ENCODE measurements at places on chromosomes 2 and 18.
A peak's percentile ranks its signal among the peaks of the same experiment; 100 is the strongest.

DNA sequence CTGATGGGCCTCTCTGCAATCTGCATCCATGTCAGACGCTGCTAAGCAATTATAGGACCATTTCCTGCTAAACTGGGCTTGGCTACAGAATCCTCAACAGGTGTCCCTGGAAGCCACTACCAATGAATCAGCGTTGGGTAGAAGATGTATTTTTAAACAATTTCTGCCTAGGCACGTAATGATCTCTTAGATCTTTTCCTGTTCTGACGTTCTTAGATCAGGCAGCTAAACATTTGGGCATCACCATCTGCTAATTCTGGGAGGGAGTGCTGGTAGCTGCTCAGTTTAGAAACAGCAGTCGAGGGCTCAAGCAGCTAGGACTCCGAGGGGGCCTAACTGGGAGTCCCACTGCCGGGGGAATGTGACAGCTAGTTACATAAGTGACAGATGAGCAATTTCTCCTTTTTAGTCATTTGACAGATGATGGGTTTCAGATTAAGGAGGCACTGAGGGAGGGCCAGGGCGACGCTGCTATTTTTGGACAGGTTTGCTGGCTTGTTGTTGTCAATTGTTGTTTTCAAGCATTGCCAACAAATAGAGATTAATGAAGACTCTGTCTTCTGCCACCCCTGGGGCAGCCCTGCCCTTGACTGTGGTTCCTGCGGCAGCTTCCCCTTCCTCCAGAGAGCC lies 92.7 kb downstream of the MRO start:
- peaks cover 52% of the 10 kb centered on the region for H3K4me1 ChIP-seq
- H3K27me3 ChIP-seq = no peaks in the 10 kb centered on the region
- no peak for DNase-seq
- H3K27ac ChIP-seq = peak overlapping the region; percentile 73

- peaks cover 46% of the 10 kb centered on the region for H3K27me3 ChIP-seq
- DNase-seq = no peak
- H3K4me3 ChIP-seq = peak overlapping the region; percentile 16
- H3K36me3 ChIP-seq = no peaks in the 10 kb centered on the region
Observed at GRCh38 chr2:241036964-241037421, 38.6 kb downstream of the SNED1 start.

DNA sequence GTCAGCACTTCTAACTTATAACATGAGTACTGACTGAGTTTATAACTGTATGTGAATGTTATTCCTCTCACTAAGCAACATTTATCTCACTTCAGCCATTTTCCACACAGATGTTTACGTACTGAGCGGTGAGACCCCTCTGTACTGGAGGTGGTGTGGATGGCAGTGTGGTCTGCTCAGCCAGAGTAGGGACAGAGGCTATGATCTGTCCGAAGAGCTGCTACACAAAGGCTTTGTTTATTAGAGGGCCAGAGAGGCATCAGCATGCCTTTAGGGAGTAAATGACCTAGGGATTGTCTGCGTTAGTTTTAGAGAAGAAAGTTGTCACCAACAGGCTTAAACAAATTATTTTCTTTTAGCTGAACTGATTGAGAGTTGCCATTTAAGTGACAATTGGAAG lies 23.2 kb upstream of the TACR1 start:
- DNase-seq = no peak
- no peaks in the 10 kb centered on the region for H3K27me3 ChIP-seq
- no peaks in the 10 kb centered on the region for H3K4me1 ChIP-seq
- H3K27ac ChIP-seq = no peak overlapping the region
- H3K4me3 ChIP-seq = no peak overlapping the region

DNA sequence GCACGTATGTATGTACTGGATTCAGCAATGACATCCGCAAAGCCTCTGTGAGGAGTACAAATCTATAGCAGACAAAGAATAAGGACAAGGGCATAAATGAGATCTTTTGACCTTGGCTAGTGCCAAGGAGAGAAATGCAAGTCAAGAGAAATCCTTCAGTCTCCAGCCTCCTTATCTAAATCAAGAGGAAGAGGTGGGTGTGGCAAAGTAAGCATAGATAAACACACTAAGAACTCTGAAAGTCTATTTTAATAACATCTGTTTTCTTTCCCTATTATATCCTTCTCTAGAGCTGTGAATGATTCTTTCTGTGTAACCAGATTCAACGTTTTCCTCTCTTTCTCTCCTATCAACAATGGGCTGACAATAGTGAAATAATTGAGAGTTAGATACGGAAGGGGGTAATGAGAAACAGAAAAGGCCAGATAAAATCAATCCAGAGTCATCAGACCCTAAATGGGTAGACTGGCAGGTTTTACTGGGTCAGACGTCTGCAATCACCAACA lies 118.5 kb upstream of the ZFP36L2 start:
- peak overlapping the region; percentile 85 for H3K27ac ChIP-seq
- no peaks in the 10 kb centered on the region for H3K27me3 ChIP-seq
- DNase-seq = no peak
- peaks cover 90% of the 10 kb centered on the region for H3K4me1 ChIP-seq
- no peak overlapping the region for H3K4me3 ChIP-seq

DNA sequence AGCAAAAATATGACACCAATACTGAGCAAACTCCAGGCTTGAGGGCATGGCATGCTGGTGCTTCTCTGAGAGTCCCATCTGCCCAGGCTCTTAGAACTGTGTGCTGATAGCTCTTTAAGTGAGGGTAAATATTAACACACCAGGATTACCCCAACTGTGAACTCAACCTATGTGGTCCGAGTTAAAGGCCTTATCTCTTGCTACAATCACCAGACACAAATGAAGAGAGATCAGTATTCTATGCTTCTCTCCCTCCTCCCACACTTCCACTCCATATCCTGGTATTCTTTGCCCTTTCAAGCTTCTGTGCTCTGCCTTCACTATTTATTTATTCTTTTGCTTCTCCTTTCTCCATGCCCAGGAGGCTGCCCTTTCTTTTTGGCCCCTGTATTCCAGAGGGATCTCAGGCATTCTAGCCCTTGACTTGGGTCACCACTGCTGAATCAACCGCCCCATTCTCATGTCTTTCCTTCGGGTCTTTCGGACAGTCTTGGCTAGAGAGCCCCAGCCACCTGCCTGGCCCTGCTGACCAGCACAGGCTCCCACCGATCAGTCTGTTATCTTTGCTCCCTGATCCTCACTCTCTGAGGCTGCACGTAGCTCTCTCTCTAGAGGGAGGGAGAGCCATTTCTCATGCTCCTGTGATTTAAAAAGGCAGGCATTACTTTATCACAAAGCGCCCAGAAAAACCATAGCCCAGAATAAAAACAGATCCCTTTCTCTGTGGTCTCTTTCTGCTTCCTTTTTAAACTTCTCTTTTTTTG lies 17.2 kb upstream of the HK2 start:
- H3K4me3 ChIP-seq = no peak overlapping the region
- no peaks in the 10 kb centered on the region for H3K36me3 ChIP-seq
- H3K27me3 ChIP-seq = no peaks in the 10 kb centered on the region
- peak overlapping the region; percentile 85 for H3K27ac ChIP-seq
- peak; percentile 43 for DNase-seq
- H3K4me1 ChIP-seq = peaks cover 21% of the 10 kb centered on the region

GRCh38 chr18:36130039-36130831 lies 536 bp downstream of the ELP2 start:
- peak overlapping the region; percentile 100 for H3K27ac ChIP-seq
- H3K36me3 ChIP-seq = peaks cover 11% of the 10 kb centered on the region

DNA sequence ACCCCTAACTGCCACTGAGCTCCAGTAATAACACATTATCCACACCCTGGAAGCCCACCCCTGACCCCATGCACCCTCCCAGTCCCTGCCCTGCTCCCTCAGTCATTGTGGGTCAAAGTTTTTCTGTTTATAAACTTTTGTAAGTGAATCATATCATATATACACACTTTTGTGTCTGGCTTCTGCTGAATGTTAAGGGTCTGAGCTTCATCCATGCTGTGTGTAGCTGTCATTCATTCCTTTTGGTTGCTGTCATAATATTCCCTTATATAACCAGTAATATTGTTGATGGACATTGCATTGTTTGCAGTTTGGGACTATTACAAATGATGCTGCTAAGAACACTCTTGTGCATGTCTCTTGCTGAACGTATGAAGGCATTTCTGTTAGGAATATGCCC lies 14.5 kb downstream of the CNNM4 start:
- H3K4me1 ChIP-seq = no peaks in the 10 kb centered on the region
- H3K27me3 ChIP-seq = no peaks in the 10 kb centered on the region
- H3K36me3 ChIP-seq = no peaks in the 10 kb centered on the region
- DNase-seq = no peak
- H3K4me3 ChIP-seq = no peak overlapping the region

DNA sequence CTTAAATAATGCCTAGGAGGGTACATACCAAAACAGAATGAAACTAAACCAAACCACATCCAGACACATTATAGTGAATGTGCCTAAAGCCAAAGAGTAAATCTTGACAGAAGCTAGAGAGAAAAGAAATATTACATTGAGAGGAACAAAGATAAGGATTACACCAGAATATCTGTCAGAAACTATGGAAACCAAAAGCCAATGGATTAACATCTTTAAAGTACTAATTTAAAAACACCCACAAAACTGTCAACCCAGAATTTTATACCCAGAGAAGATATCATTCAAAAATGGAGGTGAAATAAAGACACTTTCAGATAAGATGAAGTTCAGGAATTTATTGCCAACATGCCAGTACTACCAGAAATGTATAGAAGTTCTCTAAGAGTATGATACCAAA lies 198.5 kb upstream of the ZEB2 start:
- H3K27ac ChIP-seq = no peak overlapping the region
- peaks cover 4% of the 10 kb centered on the region for H3K4me1 ChIP-seq
- no peak overlapping the region for H3K4me3 ChIP-seq
- H3K27me3 ChIP-seq = no peaks in the 10 kb centered on the region
- no peak for DNase-seq
- H3K36me3 ChIP-seq = no peaks in the 10 kb centered on the region

GRCh38 chr2:193462411-193462810 lies 1267.7 kb upstream of the TMEFF2 start:
- H3K36me3 ChIP-seq = no peaks in the 10 kb centered on the region
- no peaks in the 10 kb centered on the region for H3K27me3 ChIP-seq
- H3K4me3 ChIP-seq = no peak overlapping the region
- no peaks in the 10 kb centered on the region for H3K4me1 ChIP-seq

DNA sequence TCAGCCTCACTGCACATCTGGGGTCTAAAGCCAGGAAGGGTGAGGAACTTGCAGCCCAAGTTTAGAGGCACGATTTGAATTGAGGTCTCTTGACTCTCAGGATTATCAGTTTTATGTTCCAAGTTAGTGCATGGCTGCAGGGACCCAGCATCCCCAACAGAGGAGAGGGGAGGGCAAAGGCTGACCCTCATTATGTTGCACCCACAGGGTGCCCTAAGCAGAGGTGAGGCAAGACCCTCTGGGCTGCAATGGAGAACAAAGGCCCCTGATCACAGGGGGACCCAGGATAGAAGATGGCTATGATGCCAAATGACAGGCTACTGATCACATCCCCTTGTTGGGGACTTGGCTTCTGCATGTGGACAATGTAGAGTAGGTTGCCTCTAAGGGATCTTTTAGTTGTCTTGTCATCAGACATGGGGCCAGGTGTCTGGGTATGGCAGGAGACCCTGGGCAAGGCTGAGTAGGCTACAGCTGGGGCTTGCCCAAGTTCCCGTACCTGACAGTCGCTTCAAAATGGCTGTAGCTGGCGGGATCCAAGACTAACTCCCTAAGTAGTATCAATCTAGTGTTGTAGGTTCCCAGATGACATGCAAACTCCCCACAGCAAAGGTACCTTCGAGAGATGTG lies 4.5 kb upstream of the GDF7 start:
- no peak overlapping the region for H3K4me3 ChIP-seq
- H3K36me3 ChIP-seq = no peaks in the 10 kb centered on the region
- no peak for DNase-seq
- peaks cover 8% of the 10 kb centered on the region for H3K4me1 ChIP-seq
- H3K27me3 ChIP-seq = peaks cover 92% of the 10 kb centered on the region
- no peak overlapping the region for H3K27ac ChIP-seq

GRCh38 chr2:162103443-162104009 lies 29.5 kb upstream of the DPP4 start:
- no peaks in the 10 kb centered on the region for H3K36me3 ChIP-seq
- no peak overlapping the region for H3K27ac ChIP-seq
- H3K4me1 ChIP-seq = no peaks in the 10 kb centered on the region

GRCh38 chr2:144659731-144660275 lies 139.9 kb upstream of the ZEB2 start:
- H3K4me1 ChIP-seq = no peaks in the 10 kb centered on the region
- DNase-seq = peak; percentile 68
- H3K4me3 ChIP-seq = no peak overlapping the region
- H3K27me3 ChIP-seq = no peaks in the 10 kb centered on the region
- no peak overlapping the region for H3K27ac ChIP-seq
- H3K36me3 ChIP-seq = no peaks in the 10 kb centered on the region

DNA sequence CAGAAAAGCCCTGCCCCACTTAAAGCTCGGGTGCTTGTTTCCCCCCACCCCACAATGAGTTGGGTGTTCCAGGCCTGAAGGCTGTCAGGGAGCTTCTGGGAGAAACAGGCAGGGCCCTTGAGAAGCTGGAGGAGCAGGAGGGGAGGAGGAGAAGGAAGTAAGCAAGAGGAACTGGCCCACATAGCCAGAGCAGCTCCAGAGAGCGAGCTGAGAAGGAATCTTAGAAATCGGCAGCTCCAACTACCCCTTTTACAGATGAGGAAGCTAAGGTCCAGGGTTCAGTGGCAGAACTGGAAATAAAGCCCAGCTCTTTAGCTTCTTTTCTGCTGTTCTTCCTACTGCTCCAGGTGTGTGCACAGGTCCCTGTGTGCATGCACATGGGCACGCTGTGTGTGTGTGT lies 12.7 kb upstream of the KCNK3 start:
- no peak overlapping the region for H3K27ac ChIP-seq
- H3K4me1 ChIP-seq = peaks cover 7% of the 10 kb centered on the region
- no peaks in the 10 kb centered on the region for H3K36me3 ChIP-seq
- DNase-seq = no peak
- no peak overlapping the region for H3K4me3 ChIP-seq

DNA sequence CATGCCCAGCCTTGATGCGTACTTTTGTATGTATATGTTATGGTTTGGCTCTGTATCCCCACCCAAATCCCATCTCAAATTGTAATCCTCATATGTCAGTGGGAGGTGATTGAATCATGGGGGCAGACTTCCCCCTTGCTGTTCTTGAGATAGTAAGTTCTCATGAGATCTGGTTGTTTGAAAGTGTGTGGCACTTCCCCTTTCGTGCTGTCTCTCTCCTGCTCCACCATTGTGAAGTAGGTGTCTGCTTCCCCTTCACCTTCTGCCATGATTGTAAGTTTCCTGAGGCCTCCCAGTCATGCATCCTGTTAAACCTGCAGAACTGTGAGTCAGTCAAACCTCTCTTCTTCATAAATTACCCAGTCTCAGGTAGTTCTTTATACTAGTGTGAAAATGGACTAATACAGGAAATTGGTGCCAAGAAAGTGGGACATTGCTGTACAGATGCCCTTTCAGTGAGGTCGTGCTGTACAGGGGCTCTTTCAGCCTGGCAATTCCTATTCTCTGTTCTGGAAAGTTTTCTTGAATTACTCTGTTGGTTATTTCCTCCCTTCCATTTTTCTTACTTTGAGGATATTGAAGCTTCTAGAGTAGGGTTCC lies 38.2 kb downstream of the KCMF1 start:
- H3K36me3 ChIP-seq = peaks cover 3% of the 10 kb centered on the region
- H3K4me1 ChIP-seq = peaks cover 14% of the 10 kb centered on the region
- H3K27me3 ChIP-seq = no peaks in the 10 kb centered on the region
- DNase-seq = no peak
